Right atrium auricular region (tissue), 2 donors: ENCODE measurements at places on chromosomes 12 and 14. TPM values are rescaled to one million over a fixed set of nuclear protein-coding genes. Genes with fewer than 3 reads are reported as not detected.

DNA sequence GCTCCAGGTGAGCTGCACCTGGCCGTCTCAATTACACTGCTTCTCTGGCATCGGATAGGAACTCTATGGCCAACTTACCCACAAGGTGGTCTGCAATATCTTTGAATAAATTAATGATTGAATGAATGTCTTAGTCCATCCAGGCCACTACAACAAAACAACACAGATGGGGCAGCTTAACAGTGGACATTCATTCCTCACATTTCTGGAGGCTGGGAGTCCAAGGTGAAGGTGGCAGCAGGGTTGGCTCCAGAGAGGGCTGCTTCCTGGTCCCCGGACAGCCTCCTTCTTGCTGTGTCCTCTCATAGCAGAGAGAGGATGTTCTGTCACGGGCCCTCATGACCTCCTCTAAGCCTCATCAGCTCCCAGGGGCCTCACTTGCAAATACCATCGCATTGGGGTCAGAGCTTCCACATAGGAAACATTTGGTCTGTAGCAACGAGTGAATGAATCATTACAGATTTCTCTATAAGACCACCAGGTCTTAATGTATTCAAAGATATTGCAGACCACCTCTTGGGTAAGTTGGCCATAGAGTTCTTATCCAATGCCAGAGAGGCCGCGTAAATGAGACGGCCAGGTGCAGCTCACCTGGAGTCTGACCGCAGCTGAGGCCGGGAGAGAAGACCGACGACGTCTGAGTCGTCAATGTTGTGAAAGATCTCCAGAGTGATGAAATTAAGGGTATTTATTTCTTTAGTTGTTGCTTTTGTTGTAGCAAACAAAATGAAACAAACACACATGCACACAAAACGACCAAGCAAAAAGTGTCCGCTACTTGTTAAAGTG lies 182.7 kb upstream of the C14orf180 start:
- DNase-seq, result no peak

DNA sequence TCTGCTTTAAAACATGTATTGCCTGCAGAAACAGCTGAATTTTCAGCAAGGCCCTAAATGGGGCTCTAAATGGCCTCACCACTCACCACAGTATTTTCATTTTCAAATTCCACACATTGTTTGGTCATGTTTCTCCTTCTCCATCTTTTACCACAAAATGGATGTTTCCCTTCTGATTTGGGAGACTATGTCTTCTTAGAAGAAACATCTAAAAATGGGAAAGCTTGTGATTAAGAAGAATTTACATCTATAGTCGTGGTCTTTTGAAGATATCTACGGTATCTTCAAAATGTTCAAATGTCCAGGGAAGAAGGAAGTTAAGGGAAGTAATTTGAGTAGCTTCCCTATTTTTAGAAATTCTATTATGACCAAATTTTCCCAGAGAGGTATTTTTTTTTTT lies 20.7 kb upstream of the TUBA1C start:
- no peak for DNase-seq

- no peak for DNase-seq
Observed at GRCh38 chr14:99946652-99947489, 118.4 kb upstream of the EVL start.

DNA sequence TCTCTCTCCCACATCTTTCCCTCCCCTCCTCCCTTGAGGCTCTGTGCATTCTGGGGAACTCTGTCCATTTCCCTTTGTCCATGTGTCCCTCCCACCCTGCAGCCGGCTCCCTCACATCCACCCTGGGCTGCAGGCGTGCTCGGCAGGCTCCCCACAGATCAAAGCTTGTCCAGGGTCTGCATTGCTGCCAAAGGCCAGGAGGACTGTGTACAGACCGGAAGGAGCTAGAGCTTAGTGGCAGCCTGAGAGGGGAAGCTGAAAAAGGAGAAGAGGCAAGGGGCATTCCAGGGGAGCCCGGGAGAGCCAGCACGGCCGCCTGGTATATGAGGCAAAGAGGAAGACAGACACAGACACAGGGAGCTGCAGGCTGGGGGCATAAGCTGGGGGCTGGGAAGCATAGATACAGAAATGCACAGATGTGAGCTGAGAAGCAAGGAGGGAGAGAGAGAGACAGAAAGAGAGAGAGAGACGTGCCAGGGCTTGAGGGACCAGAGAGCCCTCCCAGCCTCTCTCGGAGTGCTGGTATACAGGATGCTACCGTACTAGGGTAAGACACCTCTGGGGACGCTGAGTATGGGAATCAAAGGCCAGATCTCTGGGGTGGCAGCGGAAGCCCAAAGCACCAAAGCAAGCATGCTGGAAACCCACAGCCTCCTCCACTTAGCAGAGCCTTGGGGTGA lies 3.3 kb downstream of the CD4 start:
- no peak for DNase-seq

- DNase-seq, result no peak
Observed at GRCh38 chr14:73719791-73720190, 5.6 kb upstream of the PNMA1 start.

- DNase-seq, result no peak
Observed at GRCh38 chr12:126397071-126397581, 1331.9 kb downstream of the AACS start.

GRCh38 chr14:81728447-81728846 lies 194.8 kb upstream of the SEL1L start:
- DNase-seq, result no peak

- DNase-seq, result no peak
Observed at GRCh38 chr14:101237252-101237616, 324.1 kb upstream of the DIO3 start.

GRCh38 chr12:123958462-123958861 lies 14.2 kb downstream of the CCDC92 start:
- DNase-seq, result peak; percentile 56

DNA sequence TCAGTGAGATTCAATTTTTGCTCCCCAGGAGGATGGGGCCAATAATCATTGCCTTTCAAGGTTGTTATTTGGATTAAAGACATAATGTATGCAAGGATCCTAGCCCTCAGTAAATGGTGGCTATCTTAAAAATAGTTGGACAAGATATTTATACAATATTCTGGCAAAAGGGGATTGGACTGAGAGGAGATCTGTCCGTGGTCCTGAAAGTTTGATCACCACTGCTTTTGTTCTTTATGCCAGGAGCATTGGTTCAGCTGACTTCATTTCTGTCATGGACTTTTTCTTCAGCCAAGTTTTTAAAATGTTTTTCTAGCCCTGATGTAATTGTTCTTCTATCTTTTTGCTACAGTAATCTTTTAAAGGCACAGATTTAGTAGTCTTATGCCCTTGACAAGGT lies 70.2 kb upstream of the TCL1A start:
- DNase-seq, result no peak

The DPY19L2 gene
- 27.7 TPM for total RNA-seq
